ENCODE measurements at places on chromosomes 6 and 20.
A peak's percentile ranks its signal among the peaks of the same experiment; 100 is the strongest.

DNA sequence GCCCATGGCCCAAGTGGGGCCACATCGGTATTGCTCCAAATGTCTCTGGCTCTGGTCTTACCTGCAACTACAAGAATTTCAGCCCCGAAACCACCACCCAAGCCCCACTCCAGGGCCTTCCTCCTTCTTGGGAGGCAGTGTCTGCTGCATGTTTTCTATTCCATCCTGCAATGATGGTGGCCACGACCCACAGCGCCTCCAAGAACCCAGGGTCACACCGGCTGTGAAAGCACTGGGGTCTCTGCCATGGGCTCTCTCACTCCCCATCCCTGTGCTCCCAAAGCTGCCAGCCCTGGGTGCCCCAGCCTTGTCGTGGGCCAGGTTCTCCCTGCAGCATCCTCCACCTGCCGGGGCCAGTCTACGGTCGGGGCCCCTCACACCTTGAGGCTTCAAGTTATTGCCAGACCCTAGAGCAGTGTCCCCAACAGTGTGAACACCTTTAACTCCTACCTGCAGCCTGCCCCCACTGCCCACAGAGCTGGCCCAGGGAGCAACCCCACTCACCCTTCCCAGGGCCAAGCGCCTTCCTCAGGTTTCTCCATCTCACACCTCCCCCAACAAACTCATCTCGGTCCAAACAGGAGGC is 115.4 kb downstream of the JPH2 start:
- DNase-seq = no peak

DNA sequence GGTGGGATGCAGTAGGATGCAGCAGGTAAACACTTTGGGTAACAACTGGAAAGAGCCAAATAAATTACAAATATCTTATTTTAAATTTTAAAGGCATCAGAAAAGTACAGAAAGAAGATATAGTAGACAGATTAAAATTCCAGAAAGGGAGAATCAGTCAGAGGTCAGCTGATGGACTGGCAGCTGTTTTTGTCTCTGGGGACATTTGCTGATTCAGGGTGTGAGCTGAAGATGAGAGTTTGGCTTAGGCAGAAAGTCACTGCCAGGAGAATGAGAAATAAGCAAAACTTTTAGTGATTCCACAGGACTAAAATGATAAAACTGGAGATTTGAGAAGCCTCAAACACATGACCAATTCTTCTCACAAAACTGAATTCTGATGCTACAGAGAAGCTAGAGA is 39.5 kb downstream of the AHI1 start:
- no peak for DNase-seq

GRCh38 chr6:118725944-118726343 is 74.6 kb upstream of the CEP85L start:
- DNase-seq = no peak

- no peak for DNase-seq
These were observed 77.8 kb downstream of the STMND1 start for GRCh38 chr6:17179530-17180073.

DNA sequence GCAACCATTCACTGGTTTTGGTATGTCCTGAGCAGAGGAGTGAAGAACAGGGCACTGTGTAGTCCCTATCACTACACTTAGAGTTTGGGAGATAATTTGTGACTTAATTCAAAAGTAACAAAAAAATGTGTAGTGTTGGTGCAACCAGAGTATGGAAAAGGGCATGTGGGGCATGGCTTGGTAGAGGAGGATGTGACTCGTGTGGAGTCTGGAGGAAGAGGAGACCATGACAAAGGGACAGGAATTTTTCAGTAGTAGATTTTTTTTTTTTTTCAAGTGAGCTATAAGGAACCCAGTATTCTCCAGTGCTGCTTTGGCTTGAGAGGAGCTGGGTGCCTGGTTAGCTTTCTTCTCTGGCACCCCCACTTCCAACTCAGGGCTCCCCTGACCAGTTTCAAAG is 5.1 kb downstream of the MTRES1 start:
- no peak for DNase-seq

- DNase-seq = no peak
These were observed 153.6 kb upstream of the KCNK16 start for GRCh38 chr6:39476151-39476550.

DNA sequence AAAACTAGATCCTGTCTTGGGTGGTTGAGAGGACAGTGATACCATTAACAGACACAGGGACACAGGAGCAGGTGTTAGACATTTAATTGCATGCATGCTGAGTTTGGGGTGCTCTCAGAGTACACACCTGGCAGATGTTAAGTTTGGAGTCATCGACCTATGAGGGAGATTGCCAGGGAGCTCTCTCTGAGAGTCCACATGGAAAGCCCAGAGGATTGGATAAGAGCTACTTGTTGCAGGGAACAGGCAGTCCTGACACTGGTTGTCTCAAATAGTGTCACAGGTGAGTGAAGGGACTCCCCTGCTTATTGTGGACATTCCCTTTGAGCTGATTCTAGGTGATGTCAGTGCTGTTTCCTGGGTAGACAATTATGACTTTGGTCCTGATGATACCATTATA is 3.1 kb downstream of the ATRN start:
- DNase-seq = no peak

- DNase-seq = no peak
These were observed 45.2 kb upstream of the TFAP2A start for GRCh38 chr6:10460096-10460495.

DNA sequence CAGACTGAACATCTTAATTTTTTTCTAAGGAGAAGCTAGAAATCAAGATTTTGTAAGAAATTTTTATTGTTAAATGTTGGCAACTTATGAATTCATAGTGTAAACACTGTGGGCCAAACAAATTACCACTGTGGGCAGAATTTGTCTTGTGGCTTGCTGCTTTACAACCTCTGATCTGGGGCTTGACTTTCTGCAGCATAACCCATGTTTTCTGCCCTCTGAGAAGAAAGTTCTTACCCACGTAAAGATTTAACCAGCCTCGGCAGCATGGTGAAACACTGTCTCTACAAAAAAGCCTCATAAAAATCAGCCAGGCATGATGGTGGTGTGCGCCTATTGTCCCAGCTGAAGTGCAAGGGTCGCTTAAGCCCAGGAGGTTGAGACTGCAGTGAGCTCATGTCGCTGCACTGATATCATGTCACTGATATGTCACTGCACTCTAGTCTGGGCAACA is 12.9 kb downstream of the ITCH start:
- DNase-seq = peak; percentile 37

DNA sequence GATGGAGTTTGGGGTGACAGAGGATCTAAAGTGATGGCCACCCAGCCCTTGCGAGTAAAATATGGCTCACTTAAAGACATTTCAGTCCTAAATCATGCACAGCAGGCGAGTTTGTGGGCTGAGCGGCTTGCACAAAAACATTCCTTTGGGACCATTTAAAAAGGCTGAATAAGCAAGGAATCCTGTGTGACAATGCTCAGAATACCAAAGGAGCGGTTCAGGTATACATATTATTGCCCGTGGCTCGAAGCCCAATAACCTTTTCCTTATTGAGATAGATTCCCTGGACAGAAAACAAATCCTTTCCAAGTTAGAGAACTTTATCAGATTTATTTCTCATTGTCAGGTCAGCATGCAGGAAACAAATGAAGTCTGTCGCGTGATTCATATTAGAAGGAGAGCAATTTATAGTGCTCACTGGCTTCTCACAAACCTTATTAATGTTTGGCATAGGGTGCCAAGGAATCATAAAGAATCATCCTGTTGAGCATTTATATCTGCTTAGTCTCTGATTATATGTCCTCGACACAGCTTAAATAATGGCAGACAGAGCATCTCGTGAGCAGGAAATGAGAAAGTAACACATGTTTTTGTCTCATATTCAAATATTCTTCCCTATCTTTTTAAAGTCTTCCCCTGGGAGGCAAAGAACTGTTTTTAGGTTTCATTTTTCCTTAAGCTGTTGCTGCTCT is 121.3 kb downstream of the TRMT11 start:
- DNase-seq = no peak

DNA sequence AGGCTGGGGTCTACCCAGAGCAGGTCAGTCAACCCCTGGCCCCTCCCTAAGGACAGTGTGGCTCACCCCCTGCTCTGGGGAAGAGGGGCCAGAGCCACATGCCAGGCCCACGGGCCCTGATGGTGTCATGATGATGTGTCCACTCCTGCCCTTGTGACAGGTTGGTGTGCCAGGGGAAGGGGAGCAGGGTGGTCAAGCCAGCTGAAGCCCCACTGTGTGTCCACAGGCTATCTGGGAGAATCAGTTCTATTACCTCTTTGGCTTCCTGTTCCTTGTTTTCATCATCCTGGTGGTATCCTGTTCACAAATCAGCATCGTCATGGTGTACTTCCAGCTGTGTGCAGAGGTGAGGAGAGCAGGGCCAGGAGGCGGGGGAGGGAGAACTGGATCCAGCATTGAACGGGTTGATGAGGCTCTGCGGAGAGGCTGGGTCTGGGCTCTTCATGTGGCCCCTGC is 47.7 kb downstream of the PLAGL2 start:
- no peak for DNase-seq

- no peak for DNase-seq
These were observed 34.9 kb upstream of the GTSF1L start for GRCh38 chr20:43761386-43762340.

DNA sequence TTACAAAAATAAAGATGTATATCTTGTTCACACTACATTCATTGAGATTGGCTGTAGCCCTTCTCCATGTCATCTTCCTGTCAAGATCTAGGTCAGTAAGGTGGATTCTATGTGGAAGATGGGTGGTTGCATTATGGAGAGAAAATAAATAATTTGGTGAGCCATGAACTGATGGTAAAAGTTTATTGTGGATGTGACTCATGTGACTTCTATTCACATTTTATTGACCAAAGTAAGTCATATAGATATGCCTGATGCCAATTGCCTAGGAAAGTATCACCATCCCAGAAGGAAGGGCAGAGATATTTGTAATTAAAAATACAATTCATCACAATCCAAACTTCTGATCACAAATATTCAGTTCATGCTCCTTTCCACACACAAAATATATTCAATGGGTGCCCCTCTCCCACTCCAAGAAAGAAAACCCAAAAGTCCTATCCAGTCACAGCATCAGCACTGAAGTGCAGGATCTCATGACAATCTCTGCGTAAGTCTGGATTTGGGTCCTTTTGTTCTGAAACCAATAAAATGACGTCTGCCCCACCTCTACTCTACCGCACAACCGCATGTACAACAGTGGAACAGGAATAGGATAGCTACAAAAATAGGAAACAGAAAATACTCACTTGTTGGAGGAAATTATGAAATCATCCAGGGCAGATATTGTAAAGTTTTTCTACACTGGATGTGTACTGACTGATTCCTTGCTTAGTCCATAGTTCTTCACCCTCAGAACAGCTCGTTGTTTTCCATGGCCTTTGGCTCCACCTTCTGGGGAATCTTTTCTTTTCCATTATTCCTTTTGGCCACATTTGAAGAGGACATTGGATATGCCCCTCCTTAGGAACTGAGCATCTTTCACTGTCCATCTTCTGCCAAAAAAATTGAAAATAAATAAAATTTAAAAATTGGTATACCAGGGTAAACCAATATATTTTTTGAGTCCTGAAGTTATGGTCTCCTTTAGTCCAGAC is 16.1 kb upstream of the SLC17A3 start:
- peak; percentile 44 for DNase-seq

DNA sequence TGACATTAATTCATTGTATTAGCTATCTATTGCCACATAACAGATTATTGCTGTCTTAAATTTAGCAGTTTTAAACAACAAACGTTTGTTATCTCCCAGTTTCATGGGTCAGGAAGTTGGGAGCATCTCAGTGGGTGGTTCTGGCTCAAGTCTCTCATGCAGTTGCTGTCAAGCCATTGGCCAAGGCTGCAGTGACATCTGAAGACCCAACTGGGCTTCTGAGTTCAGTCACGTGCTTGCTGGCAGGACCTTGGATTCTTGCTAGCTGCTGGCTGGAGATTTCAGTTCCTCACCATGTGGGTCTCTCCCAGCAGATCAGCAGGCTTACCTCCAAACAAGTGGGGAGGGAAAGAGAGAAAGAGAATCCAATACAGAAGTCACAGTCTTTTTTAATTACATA is 152.6 kb upstream of the EXOC2 start:
- DNase-seq = no peak

DNA sequence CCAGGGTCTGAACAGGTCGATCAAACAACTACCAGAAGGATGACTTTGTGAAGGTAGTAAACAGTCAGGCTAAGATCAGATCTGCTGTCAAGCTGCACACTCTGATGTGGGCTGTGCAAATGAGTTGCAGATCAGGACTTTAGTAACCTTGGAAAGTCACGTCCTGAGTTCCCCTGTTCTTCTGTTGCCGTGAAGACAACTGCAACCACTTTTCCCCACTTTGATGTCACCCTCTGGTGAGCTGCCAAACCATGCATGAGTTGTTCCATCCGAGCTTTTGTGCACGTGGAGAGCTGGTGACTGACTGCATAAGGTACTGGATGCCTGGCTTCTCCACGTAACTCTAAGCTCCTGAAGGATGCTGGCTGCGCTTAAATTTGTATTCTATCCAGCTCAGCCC is 111.0 kb downstream of the CD83 start:
- DNase-seq = no peak

DNA sequence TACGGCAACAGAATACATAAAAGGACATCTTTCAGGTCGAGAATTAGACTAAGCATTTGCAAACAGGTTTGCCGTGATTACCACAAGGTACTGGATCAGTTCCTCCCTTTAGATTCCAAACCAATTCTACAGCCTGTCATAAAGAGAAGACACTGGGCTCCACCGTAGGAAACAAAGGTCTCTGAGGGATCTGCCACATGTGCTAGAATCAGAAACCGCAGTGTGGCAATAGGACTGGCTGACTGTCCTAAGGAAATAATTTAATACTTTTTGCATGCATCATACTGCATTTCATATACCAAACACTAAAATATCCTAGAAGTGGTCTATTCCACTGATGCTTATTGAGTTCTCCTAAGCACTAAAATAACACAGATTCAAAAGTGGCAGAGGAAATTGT is 59.2 kb downstream of the POPDC3 start:
- no peak for DNase-seq

DNA sequence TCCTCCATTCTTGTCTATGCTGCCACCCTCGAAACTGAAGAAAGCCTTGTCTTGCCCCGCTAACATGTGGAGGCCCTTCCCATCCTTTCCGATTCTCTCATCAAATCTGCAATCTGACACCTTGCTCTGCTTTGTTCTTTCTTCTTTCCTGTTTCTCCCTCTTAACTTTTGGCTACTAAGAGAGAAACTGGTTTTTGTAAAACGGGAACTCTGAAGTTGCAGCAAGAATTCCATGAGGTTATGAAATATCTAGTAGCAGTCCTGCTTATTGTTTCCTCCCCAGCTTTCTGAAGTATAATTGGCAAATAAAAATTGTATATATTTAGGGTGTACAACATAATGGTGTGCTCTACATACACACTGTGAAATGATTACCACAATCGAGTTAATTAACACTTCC is 80.2 kb downstream of the MAP7 start:
- DNase-seq = no peak
